ENCODE measurements at places on chromosomes 1 and 21.

DNA sequence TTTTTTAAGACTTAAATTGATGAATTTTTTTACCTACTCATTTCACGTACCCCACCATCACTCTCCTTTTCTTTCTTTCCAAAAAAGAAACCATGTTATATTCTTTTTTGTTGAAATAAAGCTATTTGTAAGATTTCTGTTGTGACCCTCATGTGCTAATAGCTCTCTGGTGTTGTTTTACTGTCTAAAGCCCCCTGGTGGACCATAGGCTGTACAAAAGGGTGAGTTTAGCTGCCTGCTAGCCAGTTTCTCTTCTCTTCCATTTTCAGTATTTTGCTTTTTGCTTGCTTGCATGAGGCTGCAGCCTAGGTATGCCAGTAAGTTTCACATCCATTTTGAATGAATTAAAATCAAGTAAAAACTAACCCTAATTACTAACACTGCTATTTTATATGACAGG is 15.6 kb upstream of the VAMP3 start:
- peak; percentile 65 for DNase-seq

DNA sequence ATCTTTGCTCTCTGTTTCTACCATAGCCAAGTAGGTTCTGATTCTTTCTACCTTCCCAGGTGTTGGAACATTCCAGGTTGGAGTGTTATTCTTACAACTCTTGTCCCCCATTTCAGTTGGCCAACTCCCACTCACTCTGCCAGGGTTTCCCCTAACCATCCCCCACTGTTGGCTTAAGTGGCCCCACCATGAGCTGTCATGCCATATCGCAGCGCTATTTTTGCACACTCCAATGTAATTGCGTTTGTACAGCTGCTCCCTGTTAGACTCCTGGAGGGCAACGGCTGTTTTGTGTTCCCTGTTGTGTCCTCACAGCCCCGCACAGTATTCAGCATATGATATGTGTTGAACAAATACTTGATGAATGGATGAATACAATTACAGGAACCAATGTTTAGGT is 117.7 kb upstream of the ETS2 start:
- DNase-seq: no peak

DNA sequence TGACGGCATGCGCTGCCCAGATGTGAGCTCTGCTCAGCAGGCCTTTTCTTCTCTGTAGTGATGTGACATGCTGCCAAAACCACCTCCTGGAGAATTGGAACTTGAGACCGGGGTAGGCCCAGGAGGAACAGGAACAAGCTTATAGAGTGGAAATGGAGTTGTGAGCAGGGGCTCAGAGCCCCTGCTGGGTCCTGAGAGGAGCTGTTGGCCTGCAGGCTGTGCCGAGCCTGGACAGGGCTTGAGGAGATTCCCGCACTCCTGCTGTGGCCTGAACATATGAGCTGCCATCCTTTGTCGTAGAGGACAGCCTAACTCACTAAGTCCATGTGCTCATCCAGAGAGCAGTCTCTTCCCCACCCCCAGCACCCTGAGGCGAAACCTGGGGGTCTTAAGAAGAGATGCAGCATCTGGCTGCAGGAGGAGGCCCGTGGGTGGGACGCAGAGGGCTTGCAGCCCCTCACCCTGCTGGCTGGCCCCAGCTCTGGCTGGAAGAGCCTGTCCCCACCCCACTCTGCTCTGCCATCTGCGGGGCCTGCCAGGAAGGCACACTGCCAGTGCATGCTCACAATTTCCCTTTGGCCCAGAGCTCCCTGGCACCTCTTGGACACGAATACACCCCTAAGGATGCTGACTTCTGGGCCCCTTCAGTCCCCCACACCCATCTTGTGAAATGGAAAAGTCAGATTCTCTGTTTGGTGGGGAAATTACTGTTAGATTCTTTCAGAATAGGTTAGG is 42.5 kb downstream of the PTPRF start:
- DNase-seq: no peak

- DNase-seq: no peak
Measured at GRCh38 chr1:156451505-156452160, 48.9 kb downstream of the MEF2D start.

DNA sequence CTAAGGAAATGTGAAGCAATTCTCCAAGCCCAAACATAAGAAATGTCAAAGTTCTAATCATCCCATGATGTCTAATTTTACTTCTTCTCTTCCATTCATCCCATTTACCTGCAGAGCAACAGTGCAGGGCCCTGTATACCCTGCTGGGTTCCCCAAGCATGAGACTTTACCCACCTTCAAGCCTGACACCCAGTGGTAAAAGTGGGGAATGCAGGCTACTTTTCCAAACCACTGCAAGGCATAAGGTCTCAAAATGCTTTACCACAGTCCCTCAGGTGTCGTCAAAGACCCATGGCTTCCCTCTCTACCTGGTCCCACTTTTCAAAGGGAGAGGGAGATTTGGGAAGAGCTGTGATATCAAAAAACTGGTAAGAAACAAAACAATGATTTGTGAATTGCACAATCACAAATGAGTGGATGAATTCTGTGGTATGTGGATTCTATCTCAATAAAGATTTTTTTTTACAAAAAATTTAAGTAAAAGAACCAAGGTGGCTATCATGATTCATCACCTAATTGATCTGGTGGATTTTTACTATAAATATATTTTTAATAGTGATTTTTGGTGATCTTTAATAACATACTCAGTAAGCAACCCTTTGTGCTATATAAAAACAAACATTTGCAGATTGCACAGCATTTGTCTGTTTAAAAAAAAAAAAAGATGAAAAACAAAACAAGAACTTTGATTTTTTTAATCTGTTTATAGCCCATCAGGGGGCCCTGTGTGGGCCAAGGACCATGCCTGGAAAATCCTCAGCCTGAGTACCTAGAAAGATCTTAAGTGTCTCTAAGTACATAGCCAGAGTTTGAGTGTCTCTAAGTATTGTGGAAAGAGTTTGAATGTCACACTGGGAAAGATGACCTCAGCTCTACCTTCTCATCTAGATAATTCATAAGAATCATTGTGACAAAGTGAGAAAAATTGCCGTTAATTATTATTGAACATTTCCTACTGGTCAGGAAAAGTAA is 73.1 kb upstream of the GJB5 start:
- peak; percentile 90 for DNase-seq

DNA sequence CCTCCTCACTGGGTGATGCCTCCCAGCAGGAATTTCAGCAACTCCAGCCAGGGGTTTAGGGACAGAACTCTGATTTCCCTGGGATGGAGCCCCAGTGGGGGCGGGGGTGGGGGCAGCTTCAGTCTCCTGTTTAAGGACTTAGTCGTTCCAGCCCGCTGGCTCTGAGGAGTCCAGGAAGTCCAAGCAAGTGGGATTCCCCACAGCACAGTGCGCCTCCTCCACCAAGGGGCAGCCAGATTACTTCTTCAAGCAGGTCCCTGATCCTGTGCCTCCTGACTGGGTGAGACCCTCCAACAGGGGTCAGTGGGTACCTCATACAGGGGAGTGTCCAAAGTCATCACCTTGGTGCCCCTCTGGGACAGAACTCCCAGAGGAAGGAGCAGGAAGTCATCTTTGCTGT is 1438.4 kb upstream of the B3GALT2 start:
- no peak for DNase-seq

- DNase-seq: no peak
Measured at GRCh38 chr21:15468368-15468767, 261.4 kb upstream of the USP25 start.

- DNase-seq: no peak
Measured at GRCh38 chr1:187516874-187517273, 688.1 kb downstream of the PLA2G4A start.

GRCh38 chr1:159981351-159982055 is 27.5 kb upstream of the SLAMF9 start:
- DNase-seq: no peak

DNA sequence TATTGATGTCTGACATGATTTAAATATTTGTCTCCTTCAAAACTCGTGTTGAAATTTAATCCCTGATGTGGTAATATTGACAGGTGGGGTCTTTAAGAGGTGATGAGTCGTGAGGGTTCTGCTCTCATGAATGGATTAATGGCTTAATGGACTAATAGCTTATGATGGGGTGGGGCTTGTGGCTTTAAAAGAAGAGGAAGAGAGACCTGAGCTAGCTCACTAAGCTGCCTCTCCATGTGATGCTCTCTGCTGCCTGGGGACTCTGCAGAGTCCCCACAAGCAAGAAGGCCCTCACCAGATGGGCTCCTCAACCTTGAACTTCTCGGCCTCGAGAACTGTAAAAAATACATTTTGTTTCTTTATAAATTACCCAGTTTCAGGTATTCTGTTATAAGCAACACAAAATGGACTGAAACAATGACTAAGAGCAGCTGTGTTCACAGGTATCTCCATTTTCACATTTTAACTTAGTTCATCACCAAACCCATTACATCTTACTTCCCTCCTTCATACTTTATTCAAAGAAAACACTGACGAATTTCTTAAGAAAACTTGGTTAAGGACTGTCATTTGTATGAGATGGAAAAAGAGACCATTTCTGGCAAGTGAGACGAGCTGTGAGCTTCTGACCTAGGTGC is 12.1 kb upstream of the AIM2 start:
- no peak for DNase-seq

GRCh38 chr1:29709704-29710280 is 473.5 kb downstream of the PTPRU start:
- DNase-seq: no peak

DNA sequence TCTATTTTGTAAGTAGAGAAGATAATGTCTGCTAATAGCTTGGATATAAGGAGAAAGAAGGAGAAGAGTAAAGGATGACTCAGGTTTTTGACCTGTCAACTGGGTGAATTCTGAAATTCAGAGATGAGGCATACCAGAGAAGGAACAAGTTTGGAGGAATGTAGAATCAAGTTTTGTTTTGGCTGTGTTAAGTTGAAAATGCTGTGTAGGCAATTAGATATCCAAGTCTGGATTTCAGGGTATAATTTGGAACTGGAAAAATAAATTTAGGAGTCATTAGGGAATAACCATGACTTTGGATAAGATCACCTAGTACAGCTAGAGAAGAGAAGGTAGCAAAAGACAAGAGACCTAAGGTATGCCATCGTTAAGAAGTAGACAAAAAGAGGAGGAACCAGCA is 22.4 kb upstream of the GNG4 start:
- no peak for DNase-seq

DNA sequence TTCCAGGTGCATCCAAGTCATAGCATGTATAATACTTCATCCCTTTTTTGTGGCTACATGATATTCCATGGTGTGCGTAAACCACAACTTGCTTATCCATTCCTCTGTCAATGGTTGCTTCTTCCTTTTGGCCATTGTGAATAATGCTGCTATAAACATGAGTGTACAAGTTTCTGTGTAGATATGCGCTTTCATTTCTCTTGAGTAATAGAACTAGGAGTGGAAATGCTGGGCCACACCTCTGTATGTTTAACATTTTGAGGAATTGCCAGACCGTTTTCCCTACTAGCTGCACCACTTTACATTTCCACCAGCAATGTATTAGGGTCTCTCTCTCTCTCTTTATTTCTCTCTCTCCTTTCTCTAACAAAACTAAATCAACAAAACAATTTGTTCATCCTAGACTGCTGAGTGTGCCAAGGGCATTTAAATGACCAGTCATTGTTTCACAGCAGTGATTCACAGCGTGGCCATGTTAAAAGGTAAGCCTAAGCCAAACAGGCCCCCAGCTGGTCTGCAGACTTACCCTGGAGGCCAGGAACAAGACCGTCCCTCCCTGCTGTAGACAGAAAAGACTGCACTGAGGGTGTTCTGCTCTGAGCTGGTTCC is 53.2 kb upstream of the LYST start:
- DNase-seq: no peak

GRCh38 chr21:46369520-46370235 is 45.7 kb downstream of the PCNT start:
- no peak for DNase-seq

DNA sequence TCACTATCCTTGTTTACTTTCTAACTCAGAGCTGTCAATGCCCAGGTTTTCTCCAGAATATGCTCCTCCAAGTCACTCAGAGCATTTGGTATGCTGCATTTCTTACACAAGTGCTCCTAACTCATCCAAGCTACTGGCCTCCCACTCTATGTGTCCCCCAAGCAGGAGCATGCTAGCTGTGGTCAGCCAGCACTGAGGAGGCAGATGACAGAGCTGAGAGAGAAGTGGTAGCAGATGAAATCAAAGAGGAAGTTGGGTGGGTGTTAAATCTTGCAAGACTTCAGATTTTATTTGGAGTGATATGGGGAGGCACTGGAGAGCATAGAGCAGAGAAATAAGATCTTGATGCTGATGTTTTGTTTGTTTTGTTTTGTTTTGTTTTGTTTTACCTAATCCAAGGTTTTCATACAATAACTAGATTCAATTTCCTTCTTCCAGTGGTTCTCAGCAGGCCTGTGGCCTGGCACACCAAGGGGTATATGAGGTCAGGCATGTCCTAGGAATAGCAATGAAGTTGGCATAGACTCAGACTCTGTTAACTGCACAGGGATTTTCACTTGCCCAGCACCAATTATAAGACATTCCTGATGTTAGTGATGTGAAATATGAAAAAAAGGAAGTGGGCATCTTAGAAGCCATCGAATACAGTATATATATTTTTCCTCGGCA is 3.1 kb upstream of the PGBD5 start:
- no peak for DNase-seq

DNA sequence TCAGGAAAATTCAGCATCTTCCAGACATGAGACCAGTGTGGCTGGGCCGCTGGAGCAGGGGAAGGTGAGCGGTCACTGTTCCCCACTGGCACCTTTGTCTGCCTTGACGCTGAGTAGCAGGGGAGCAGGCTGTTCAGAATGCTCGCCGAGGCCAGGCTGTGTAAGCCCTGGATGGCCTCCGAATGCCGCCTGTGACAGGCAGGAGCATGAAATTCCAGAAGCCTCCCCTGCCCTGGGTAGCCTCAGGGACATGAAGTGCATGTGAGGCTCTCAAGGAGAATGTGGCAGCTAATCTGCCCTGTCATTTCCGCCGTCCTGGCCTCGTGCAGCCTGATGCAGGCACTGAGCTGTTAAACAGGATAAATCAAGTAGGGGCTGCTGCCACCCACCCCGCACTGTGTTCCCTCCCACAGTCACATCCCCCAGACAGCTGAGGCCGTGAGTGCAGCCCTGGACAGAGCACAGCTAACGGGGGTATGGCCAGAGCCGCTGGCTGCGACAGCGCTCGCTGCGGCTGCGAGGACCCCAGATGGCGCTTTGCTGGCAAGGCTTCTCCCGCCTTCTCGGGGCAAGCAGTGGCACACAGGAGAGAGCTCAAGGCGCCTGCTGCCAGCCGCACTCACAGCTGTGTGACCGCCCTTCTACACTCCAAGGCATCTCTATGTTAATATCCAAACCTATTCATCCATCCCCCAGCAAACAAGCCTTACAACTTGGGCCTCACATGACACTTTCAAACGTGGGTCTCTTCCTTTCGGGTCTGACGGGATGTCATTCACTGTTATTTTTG is 105.0 kb upstream of the COL6A1 start:
- DNase-seq: no peak

GRCh38 chr1:166947398-166948043 is 27.8 kb downstream of the ILDR2 start:
- DNase-seq: peak; percentile 73

GRCh38 chr1:156117414-156118176 is 3.1 kb downstream of the LMNA start:
- DNase-seq: no peak
